Panc1 (cell line): ENCODE measurements at places on chromosomes 11 and 22. TPM values are rescaled to one million over a fixed set of nuclear protein-coding genes. Genes with fewer than 3 reads are reported as not detected.

SPDYC gene
- not detected for total RNA-seq

KCNJ1 gene
- total RNA-seq = not detected

LINC01488 gene
- not detected for total RNA-seq

- DNase-seq = no peak
- no peak overlapping the region for H3K27ac ChIP-seq
- H3K27me3 ChIP-seq = no peaks in the 10 kb centered on the region
- no peaks in the 10 kb centered on the region for H3K36me3 ChIP-seq
- H3K4me3 ChIP-seq = no peak overlapping the region
Measured at GRCh38 chr11:132072858-132073211, 702.4 kb downstream of the NTM start.

DNA sequence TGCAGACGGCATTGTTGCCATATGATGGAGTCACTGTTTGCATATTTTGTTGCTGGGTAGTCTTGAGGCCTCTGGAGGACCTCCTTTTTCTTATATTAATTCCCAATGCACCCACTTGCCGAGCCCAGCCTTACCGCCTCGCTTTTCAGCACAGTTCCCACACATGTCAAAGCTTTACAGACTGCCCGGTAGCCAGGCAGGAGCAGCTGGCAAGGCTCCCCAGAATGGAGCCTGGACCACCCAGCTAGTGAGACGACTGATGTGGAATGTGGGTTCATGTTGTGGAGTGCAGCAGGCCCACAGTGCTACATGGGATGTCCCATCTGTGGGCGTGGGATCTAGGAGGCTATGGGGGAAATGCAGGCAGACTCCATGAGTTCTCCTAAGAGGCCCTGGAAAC, 99.4 kb upstream of the MTMR2 start:
- no peaks in the 10 kb centered on the region for H3K4me1 ChIP-seq
- no peak for DNase-seq
- no peak overlapping the region for H3K4me3 ChIP-seq

GRCh38 chr11:2808850-2809846, 76.4 kb downstream of the CDKN1C start:
- no peak for DNase-seq
- H3K4me1 ChIP-seq = peaks cover 8% of the 10 kb centered on the region; the same call in 1 of the 2 replicates
- no peak overlapping the region for H3K27ac ChIP-seq
- no peaks in the 10 kb centered on the region for H3K36me3 ChIP-seq
- no peak overlapping the region for H3K4me3 ChIP-seq
- peaks cover 4% of the 10 kb centered on the region; the same call in 1 of the 2 replicates for H3K27me3 ChIP-seq
